T-helper 2 cell treated with Interferon-gamma antibody and Interleukin-4, amounts not matched to agents 5 μg/mL and 100 μg/mL, for 36 hours (primary cell): ENCODE measurements at places on chromosomes 4 and X.

GRCh38 chr4:53541577-53542206 is 49.6 kb downstream of the LNX1 start:
- H3K36me3 ChIP-seq, result no peaks in the 10 kb centered on the region
- DNase-seq, result no peak
- no peak overlapping the region for H3K27ac ChIP-seq
- H3K4me1 ChIP-seq, result no peaks in the 10 kb centered on the region
- H3K4me3 ChIP-seq, result no peak overlapping the region

GRCh38 chr4:119744580-119744979 is 116.0 kb upstream of the PDE5A start:
- H3K4me1 ChIP-seq, result no peaks in the 10 kb centered on the region
- no peak for DNase-seq
- H3K27ac ChIP-seq, result no peak overlapping the region
- no peaks in the 10 kb centered on the region for H3K27me3 ChIP-seq

DNA sequence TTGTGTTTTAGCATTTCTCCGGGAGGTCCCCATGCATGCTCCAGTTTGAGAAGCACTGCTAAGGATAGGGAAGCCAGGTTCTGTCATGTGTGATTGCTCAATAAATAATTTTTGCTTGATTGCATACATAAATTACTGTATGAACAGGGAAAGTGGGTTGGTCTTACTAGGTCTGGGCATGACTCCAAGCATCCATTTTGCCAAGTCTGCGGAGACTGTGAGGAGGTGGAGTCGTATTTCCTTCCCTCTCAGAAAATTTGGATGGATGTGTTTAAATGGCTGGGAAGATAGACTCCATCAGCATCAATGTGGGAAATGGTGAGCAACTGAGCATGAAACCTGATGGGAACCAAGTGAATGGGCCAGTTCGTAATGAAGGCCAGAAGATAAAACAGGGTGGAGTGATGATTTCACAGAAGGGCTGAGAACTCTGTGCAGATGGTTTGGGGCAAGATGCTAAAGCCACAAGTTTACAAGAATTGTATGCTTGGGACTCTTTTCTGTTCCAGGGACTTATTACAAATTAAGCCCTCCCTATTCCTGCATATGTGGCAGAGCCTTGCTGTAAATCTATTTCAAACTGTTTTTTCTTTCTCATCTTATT is 84.1 kb downstream of the NHS start:
- no peak overlapping the region for H3K4me3 ChIP-seq
- no peak for DNase-seq
- no peaks in the 10 kb centered on the region for H3K4me1 ChIP-seq
- H3K27ac ChIP-seq, result no peak overlapping the region
- H3K27me3 ChIP-seq, result no peaks in the 10 kb centered on the region
- H3K36me3 ChIP-seq, result no peaks in the 10 kb centered on the region

DNA sequence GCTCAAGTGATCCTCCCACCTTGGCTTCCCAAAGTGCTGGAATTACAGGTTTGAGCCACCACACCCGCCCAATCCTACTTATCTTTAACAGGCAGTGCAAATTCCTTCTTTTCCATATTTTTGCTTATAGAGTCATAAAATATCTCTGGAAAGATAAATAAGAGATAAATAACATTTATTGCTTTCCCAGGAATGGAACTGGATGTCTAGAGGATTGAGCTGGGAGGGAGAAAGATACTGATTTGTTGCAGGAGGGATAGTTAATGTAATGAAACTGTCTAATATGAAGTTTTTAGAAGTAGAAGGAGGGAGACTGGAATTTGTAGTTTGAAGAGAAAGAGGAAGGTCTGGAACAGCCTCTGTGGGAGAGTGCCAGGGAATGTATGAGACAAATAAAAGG is 20.2 kb downstream of the ITGB1BP2 start:
- H3K4me3 ChIP-seq, result no peak overlapping the region
- H3K27ac ChIP-seq, result peak overlapping the region; percentile 49
- H3K4me1 ChIP-seq, result no peaks in the 10 kb centered on the region
- no peaks in the 10 kb centered on the region for H3K27me3 ChIP-seq
- no peak for DNase-seq
- H3K36me3 ChIP-seq, result peaks cover 18% of the 10 kb centered on the region

DNA sequence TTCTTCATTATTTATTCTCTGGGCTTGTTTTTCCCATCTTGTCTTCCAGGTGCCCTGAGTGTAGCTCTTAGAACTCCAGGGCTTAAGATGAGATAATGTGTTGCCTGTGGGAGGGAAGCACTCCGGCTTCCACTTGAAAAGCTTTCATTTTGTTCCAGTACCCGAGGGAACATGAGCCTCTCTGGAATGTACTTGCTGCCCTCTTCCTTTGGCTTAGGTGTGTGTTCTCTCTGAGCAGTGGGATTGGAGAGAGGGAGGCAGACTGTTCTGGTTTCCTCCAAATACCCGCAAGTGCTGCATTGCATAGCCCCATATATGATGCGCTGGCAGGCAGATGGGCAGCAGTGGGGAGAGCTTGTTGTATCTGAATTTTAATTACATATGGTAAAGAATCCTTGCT is 861 bp upstream of the DTHD1 start:
- no peak for DNase-seq
- H3K27ac ChIP-seq, result no peak overlapping the region
- H3K4me3 ChIP-seq, result no peak overlapping the region
- no peaks in the 10 kb centered on the region for H3K27me3 ChIP-seq

DNA sequence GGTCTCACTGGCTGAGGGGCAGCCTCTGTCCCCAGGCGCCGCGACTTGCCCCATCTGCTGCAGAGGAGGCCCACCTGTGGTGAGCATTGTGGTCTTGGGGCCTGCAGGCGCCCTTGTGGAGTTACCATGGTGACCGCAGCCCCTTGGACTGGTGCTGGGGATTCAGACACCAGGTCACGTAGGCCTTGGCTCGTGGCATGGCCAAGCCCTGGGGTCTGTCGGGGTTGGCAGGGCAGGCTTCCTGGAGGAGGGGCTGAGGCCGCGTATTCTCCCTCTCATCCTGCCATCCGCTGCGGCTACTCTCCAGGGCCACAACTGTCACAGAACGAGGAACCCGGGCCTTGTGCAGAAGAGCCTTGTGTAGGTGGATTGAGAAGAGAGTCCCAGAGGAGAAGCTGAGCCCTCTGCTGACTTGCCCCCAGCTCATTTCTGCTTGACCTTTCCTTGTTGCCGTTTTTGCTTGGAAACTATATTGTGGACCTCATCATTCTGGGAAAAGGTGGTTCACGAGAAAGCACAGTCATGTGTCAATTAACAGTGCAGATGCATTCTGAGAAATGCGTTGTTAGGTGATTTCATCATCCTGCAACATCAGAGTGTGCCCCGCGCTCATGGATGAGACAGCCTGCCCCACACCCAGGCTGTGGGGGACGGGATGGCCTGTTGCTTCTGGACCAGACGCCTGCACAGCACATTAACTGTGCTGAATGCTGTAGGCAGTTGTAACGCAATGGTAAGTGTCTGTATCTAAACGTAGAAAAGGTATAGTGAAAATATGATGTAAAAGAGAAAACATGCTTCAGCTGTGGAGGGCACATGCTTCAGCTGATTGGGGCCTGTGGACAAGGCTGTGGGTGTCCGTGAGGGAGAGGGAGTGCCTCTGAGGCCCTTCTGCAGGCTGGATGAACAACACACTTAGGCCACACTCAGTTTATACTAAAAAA is 38.5 kb downstream of the TRMT44 start:
- no peaks in the 10 kb centered on the region for H3K27me3 ChIP-seq
- no peak for DNase-seq
- no peaks in the 10 kb centered on the region for H3K4me1 ChIP-seq
- H3K36me3 ChIP-seq, result no peaks in the 10 kb centered on the region
- H3K27ac ChIP-seq, result no peak overlapping the region
- no peak overlapping the region for H3K4me3 ChIP-seq

- H3K27ac ChIP-seq, result no peak overlapping the region
- H3K4me1 ChIP-seq, result peaks cover 2% of the 10 kb centered on the region
- H3K27me3 ChIP-seq, result no peaks in the 10 kb centered on the region
- H3K36me3 ChIP-seq, result no peaks in the 10 kb centered on the region
- H3K4me3 ChIP-seq, result no peak overlapping the region
Observed at GRCh38 chrX:69107231-69107739, 58.0 kb downstream of the PJA1 start.

GRCh38 chrX:24169211-24169610 is 19.7 kb downstream of the ZFX start:
- H3K4me3 ChIP-seq, result peak overlapping the region; percentile 40
- H3K4me1 ChIP-seq, result peaks cover 45% of the 10 kb centered on the region
- no peak for DNase-seq
- peak overlapping the region; percentile 61 for H3K27ac ChIP-seq

GRCh38 chr4:85611661-85612060 is 136.7 kb downstream of the ARHGAP24 start:
- no peak for DNase-seq
- H3K36me3 ChIP-seq, result no peaks in the 10 kb centered on the region
- H3K27me3 ChIP-seq, result no peaks in the 10 kb centered on the region
- no peak overlapping the region for H3K27ac ChIP-seq

GRCh38 chr4:75432683-75433082 is 81.5 kb downstream of the RCHY1 start:
- no peak overlapping the region for H3K4me3 ChIP-seq
- H3K27me3 ChIP-seq, result no peaks in the 10 kb centered on the region

DNA sequence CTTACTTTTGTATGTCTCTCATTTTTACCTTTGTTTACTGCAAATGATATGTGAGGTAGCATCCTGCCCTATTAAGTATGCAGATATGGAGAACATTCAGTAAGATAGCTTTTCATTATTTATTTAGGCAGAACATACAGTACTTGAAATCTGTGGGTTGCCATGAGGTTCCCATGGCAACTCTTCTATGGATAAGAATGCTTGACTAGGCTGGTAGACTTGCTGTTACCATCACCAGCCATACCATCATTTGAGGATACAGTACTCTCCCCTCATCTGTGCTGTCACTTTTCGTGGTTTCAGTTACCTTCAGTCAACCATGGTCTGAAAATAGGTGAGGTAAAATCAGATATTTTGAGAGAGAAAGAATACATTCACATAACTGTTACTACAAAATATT is 56.7 kb downstream of the NAF1 start:
- DNase-seq, result no peak
- H3K4me1 ChIP-seq, result peaks cover 23% of the 10 kb centered on the region
- H3K4me3 ChIP-seq, result no peak overlapping the region

DNA sequence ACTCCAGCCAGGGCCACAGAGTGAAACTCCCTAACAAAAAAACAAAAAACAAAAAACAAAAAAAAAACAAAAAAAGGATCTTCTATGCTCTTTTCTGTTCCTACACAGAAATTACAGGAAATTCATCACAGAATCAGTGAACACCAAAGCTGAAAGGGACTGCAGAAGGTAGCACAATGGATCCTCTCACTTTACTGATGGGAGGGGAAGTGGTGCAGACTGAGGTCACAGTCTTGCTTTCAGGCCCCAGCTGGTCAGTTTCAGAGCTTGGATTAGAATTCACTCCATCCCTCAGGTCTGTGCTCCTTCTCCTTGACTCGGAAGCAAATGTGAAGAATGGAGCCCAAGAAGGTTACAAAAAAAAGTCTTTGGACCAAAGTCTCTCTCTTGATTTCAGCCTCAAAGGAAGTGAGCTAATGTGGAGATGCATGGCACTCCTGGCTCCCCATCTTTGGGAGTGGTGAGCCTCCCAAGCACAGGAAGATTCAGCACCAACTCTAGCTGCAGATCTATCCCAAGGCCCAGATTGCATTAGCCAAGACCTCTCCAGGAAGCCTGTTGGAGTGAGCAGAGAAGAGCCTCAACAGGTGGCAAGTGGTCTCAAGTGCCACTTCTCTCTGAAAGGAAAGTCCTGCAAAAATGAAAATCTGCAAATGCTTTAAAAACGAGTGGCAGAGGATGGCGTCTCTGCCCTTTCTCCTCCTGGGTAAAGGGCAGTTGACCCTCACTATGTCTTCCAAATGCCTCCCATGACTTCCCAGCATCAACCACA is 176.0 kb downstream of the MAML3 start:
- no peak overlapping the region for H3K4me3 ChIP-seq
- H3K4me1 ChIP-seq, result peaks cover 29% of the 10 kb centered on the region
- H3K27ac ChIP-seq, result no peak overlapping the region

GRCh38 chr4:1887052-1887451 is 15.9 kb downstream of the NSD2 start:
- peaks cover 26% of the 10 kb centered on the region for H3K4me1 ChIP-seq
- DNase-seq, result no peak
- H3K27ac ChIP-seq, result peak overlapping the region; percentile 74

GRCh38 chr4:2886622-2887021 is 43.0 kb downstream of the ADD1 start:
- no peaks in the 10 kb centered on the region for H3K27me3 ChIP-seq
- H3K36me3 ChIP-seq, result peaks cover 43% of the 10 kb centered on the region
- no peak overlapping the region for H3K27ac ChIP-seq

GRCh38 chrX:69415698-69416097 is 88.4 kb upstream of the NALF2 start:
- no peak overlapping the region for H3K27ac ChIP-seq
- no peak overlapping the region for H3K4me3 ChIP-seq
- H3K27me3 ChIP-seq, result no peaks in the 10 kb centered on the region
- no peak for DNase-seq
- H3K36me3 ChIP-seq, result no peaks in the 10 kb centered on the region
- H3K4me1 ChIP-seq, result no peaks in the 10 kb centered on the region

DNA sequence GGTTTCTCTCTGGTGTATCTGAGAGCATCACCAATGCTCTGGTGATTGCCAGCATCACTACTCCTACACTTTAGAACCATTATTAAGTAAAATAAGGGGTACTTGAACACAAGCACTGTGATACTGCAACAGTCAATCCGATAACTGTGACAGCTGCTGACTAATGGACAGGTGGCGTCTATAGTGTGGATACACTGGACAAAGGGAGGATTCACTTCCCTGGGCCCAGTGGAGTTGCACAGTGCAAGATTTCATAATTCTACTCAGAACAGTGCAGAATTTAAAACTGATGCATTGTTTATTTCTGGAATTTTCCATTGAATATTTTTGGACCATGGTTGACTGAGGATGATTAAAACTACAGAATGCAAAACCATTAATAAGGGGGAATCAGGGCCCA is 97.8 kb downstream of the SHROOM3 start:
- no peak overlapping the region for H3K27ac ChIP-seq
- H3K27me3 ChIP-seq, result peaks cover 4% of the 10 kb centered on the region
- no peak overlapping the region for H3K4me3 ChIP-seq
- no peak for DNase-seq
- no peaks in the 10 kb centered on the region for H3K4me1 ChIP-seq

- no peaks in the 10 kb centered on the region for H3K27me3 ChIP-seq
- no peaks in the 10 kb centered on the region for H3K36me3 ChIP-seq
- no peak overlapping the region for H3K27ac ChIP-seq
- no peak for DNase-seq
Observed at GRCh38 chr4:45688341-45688740, 435.5 kb downstream of the GABRG1 start.

DNA sequence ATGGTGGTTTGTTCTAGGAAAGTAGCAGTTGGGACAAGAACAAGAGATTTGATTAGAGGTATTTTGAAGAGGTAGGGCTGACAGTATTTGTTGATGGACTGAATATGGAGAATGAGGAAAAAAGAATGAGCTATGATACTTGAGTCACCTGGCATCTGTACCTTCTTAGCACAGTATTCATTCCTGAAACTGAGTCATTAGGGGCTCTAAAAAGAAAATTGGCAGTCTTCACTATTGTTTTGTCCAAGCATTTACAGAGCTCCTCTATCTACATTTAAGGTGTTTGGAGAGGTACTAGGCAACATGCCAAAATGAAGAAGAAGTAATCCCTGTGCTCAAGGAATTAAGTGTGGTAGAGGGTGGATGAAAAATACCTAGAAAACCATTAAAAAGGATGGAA is 165.8 kb downstream of the SHROOM4 start:
- H3K27me3 ChIP-seq, result no peaks in the 10 kb centered on the region
- no peak for DNase-seq
- H3K27ac ChIP-seq, result no peak overlapping the region
- H3K4me3 ChIP-seq, result no peak overlapping the region
